CD4-positive, alpha-beta T cell treated with Interferon gamma for 1 hour (primary cell): ENCODE measurements at places on chromosomes 4 and X.
A peak's percentile ranks its signal among the peaks of the same experiment; 100 is the strongest.

DNA sequence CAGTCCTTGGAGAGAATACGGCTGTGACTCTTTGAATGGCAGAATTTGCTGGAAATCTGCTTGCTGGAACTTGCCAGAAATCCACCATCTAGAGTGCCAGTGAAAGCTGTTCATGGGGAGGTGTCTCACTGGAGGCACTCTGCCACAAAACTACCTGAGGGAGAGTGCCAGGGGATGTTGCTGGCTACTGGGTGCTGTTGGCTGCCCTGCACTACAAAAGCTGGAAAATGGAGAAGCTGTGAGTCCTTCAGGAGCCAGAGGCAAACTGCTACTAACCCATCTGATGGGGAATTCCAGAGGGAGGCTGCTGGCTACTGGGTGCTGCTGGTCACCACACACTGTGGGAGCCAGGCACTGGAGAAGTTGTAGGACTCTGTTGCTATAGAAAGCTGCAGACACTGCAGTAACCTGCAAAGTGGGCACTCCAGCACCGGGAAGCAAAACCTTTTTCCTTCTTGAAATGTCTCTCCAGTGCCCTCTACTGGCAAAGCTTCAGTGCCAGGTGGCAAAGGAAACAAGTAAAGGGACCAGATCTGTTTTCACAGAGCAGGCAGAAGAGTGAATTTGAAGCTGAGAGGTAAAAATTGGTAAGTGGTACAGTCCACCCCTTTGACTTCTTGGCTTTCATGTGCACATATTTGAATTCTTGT, 47.8 kb upstream of the HSD17B10 start:
- DNase-seq: peak; percentile 19

GRCh38 chr4:139015948-139016471, 429 bp downstream of the NOCT start:
- peak; percentile 42 for DNase-seq

- no peak for DNase-seq
These were observed 371.7 kb downstream of the KLHL13 start for GRCh38 chrX:117744958-117745357.

DNA sequence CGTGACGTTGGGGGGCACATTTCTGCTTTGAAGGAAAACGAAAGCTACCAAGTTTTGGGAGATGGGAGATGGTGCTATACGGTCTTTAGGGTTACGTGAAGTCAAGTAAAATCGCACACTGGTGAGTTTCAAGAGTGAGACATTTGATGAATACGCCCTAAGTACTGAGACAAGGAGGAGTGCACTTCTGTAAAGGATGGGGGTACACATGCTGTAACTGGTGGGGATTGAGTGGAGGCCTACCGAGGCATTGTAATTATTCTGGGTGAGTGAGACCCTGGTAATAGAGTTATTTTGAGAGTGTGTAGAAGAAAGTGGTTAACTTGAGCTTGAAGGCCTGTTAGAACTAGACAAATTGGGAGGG, 536 bp downstream of the SH3BGRL start:
- DNase-seq: no peak

- DNase-seq: no peak
These were observed 26.7 kb upstream of the CXCL3 start for GRCh38 chr4:74065115-74065642.

- no peak for DNase-seq
These were observed 14.6 kb downstream of the HERC3 start for GRCh38 chr4:88606832-88607231.

DNA sequence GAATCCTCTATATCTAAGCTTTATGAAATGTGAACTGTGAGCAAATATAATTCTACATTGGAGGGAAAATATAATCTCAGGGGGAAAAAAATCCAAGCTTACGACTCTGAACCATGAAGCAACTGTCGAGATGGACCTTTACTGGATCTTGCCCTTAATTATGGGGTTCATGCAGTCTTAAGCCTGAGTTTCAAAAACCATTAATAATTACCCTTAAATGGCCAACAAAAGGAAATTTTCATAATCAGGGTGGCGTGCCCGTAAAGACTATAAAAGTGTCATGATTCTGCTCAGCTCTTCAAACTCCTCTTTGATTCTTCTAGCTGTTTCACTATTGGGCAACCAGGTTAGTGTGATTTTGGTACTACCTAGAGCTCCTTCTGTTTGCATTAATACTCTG, at the start of gene S100G:
TSS of gene S100G (plus strand) at position 301 of the 400 bp plus-strand sequence. CDS start 849 bp downstream, outside the sequence.
- DNase-seq: no peak

- no peak for DNase-seq
These were observed 8.4 kb upstream of the MSX1 start for GRCh38 chr4:4851081-4851480.

- DNase-seq: no peak
These were observed 89.1 kb upstream of the TSPAN5 start for GRCh38 chr4:98747393-98748091.

DNA sequence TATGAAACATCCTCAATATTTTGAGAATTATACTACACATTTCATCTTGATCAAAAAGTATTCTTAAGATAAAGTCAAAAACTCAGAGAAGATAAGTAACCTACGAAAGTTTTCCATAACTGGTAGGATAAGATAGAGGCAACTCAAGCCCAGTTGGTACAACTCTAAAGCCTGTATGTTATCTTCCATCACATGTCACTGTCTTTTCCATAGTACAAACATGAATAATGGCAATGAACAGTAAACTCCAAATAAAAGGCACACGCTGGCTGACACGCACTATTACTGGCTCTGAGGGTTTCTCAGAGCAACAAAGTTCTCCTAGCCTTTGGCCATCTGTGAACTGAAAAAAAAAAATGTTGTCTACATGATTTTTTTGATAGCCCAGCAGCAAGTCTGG, 27.2 kb downstream of the LIN54 start:
- DNase-seq: no peak

DNA sequence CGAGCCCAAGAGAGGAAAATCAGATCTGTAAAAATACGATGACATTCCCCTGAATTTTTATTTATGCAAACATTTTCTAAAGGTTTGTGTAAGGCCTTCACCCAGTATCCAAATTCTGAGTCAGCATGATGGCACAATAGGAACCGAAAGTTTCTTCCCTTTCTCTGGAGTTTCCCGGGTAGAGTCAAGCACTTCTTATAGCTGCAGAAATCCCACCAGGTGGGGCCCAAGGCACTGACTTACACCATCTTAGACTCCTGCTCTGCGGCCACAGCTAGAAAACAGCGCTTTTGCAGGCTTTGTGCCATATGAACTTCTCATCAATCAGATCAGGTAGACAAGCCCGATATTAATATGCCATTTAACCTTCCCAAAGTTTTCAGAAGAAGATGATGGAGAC, 13.4 kb downstream of the LEF1 start:
- DNase-seq: peak; percentile 26

GRCh38 chr4:47071901-47072341, 40.6 kb downstream of the GABRB1 start:
- no peak for DNase-seq

GRCh38 chrX:136204571-136204970, 46.6 kb downstream of the MAP7D3 start:
- DNase-seq: peak; percentile 49

DNA sequence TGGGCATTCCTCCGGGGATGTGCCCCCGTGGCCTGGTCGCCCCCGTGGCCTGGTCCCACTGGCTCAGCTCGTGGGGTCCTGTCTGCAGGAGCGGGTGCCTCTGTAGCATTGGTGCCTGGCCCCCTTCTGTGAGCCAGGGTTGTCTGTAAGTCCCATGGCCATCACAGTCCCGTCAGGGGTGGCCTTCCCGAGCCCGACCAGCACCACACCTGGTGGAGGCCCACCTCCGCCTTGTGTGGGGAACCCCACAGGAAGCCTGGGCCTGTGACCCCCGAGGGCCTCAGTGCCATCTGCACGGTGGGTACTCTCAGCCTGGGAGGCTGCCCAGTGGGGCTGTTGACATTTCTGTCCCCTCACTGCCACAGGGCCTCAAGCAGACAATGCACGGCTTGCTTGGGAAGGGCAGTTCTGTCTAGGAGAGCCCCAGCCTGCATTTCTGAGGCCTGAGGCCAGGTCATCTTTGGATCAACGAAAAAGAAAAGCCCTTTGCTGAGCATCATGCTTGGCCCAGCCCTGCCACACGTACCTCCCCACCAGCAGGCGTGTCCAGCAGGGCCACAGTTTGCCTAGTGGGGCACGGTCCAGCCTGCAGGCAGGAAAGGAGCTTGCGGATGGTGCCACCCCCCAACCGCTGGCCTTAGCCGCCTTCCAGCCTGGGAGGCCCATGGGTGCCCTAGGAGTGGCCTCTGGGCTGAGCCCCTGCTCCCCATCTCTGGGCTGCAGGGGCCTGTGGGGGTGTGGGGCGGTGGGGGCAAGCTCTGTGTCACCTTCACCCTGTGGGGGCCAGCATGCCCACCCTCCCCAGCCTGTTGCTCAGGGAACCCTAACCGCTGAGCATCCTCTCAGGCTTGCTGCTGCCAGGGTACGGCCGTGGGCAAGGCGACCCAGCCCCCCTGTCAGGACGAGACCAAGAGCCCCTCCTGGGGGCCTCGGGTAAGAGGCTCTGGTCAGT, 23.2 kb downstream of the NKX1-1 start:
- no peak for DNase-seq

DNA sequence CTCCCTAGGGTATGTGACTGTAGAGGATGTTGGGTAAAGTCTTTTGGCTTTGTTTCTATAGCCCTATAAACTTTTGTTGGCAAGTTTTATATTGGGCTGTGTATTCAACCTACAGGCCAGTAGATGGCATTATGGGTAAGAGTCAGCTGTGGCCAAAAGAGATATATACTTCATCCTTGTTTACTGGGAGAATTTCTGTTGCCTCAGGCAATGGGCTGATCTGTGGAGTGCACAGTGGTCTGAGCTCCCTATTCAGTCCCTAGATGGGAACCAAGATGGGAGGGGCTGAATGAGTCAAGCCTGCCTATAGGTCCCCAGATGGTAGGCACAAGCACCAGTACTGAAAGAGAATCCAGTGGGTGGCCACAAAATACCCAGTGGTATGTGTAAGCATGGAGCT, 580.6 kb downstream of the EPHA5 start:
- DNase-seq: no peak

- no peak for DNase-seq
These were observed 8.0 kb upstream of the ARSJ start for GRCh38 chr4:113987382-113987941.

DNA sequence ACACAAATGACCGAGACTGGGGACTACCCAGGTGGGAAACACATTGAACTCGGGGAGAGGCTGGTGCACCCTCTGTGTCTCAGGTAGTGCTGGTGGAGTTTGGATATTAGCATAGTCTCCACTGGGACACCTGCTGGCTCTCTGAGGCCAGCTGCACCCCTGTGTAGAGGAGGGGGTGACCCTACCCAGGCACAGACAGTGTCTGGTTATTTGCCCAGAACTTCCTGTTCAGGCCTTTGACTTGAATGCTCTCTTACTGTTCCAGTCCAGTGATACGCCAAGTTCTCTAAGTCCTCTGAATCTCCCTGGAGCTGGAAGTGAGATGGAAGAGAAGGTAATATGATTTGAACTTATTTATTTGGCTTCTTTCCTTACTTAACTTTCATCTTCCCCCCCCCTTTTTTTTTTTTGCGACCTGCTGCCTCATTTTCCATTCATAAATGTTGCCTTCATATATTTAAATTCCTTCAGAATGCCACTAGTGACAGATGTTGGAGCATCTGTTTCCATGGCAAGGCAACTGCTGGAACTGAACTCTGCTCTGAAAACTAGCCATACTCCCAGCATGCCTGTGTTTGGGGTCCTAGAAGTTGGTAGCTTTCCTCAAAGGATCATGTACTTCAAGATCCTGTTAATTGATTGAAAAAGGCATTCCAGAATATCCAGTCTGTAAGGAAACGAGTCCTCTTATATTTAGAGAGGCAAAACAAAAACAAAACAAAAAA, 76.7 kb downstream of the AASDH start:
- no peak for DNase-seq
